ENCODE measurements at places on chromosomes 2 and 18. TPM values are rescaled to one million over a fixed set of nuclear protein-coding genes. Genes with fewer than 3 reads are reported as not detected.

The ANO7 gene
- not detected for polyA plus RNA-seq

The FKBP7 gene
- polyA plus RNA-seq: 3.8 TPM

The LYG1 gene
- polyA plus RNA-seq: not detected

The PLCD4 gene
- not detected for polyA plus RNA-seq

The RPRM gene
- polyA plus RNA-seq: not detected

The CNRIP1 gene
- polyA plus RNA-seq: not detected

GRCh38 chr18:65661391-65661790 lies 89.4 kb upstream of the CDH7 start:
- no peak for DNase-seq

DNA sequence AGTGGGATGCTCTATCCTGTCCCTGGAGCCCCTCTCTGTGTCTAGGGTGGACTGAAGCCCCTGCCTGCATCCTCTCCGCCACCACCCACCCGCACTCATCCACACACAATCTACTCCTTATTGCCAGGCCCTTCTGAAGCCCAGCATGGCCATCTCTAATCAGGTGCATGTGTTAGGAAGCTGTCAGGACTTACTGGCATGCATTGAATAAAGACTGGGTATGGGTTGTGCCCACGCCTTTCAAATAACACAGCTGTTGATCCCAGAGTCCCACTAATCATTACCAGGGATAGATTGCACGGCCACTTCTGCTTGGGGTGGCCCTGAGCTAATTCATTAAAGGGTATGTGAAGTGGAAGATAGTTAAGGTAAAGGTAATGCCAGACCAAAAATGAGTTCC lies 88.4 kb downstream of the CABLES1 start:
- DNase-seq: no peak

- DNase-seq: no peak
Observed at GRCh38 chr2:234565842-234566619, 69.2 kb upstream of the ARL4C start.

GRCh38 chr2:212536817-212537725 lies 1.5 kb downstream of the ERBB4 start:
- DNase-seq: no peak

DNA sequence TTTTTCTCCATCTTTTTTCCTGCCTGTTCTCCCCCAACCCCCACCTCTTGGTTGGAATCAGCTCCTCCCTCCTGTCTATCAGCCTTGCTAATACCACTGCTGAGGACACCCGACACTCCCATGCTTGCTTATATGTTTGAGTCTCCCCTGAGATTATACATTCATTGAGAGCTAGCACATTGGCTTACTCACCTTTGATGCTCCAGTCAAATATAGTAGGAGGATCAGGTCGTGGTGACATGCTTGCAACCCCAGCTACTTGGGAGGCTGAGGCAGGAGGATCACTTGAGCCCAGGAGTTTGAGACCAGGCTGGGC lies 91.5 kb upstream of the CCBE1 start:
- no peak for DNase-seq

- DNase-seq: no peak
Observed at GRCh38 chr2:115303-115702, 69.0 kb upstream of the FAM110C start.

DNA sequence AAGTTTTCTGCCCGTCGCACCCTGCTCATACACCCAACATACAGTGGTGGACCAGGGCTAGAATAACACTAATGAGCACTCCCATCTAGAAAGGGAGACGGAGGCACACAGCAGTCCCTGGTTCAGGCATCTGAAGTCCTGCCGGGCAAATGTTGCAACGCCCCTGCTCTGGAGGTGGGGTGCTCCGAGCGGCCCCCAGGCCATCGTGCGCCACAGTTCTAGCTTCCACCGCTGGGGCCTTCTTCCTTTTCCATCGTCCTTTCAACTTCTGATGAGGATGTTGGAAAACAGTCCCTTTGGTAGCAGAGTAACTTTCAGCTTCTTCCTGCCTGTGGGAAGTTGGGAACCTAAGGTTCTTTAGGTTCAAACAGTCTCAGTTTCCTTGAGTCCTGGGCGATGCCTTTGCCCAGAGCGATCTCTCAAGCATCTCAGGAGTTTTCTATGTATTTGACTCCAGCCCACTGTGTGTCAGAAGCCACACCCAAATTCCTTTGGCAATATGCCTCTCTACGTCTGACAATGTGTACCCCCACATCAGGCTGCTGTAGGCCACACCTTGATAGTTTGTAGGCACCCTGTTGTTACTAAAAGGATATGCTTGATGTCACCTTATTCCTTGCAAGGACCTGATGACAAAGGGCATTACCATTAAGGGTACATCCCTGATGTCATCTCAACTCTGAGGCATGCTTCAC lies 258.8 kb downstream of the GLI2 start:
- DNase-seq: no peak

DNA sequence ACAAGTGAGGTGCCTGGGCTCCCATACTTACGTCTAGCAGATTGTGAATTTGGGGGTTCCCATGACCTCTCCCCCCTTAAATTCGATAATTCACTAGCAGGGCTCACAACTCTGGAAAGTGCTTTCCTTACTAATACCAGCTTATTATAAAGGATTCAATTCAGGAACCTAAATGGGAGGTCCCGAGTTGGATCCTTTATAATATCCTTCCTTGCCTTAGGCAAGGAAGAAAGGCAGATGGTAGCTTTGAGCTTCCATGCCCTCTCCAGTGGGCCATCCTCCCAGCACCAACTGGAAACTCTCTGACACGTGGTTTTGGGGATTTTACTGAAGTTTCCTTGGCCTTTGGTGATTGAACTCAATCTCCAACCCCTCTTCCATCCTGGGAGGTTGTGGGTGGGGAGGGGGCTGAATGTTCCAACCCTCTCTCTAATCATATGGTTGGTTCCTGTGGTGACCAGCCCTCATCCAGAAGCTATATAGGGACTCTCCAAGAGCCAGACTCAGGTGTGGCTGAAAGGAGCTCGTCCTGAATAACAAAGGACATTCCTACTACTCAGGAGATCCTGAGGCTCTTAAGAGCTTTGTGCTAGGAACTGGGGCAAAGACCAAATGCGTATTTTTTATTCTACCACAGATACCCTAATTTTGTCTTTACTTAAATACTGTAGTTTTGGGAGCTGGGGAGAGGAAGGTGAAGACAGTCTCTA lies 62.2 kb downstream of the HAUS1 start:
- DNase-seq: no peak

- DNase-seq: no peak
Observed at GRCh38 chr2:158529379-158530259, 72.9 kb downstream of the PKP4 start.

GRCh38 chr2:120887741-120888231 lies 152.1 kb downstream of the GLI2 start:
- DNase-seq: no peak

GRCh38 chr2:117470311-117471095 lies 344.0 kb upstream of the DDX18 start:
- no peak for DNase-seq

GRCh38 chr2:224286923-224287322 lies 115.0 kb downstream of the FAM124B start:
- no peak for DNase-seq

DNA sequence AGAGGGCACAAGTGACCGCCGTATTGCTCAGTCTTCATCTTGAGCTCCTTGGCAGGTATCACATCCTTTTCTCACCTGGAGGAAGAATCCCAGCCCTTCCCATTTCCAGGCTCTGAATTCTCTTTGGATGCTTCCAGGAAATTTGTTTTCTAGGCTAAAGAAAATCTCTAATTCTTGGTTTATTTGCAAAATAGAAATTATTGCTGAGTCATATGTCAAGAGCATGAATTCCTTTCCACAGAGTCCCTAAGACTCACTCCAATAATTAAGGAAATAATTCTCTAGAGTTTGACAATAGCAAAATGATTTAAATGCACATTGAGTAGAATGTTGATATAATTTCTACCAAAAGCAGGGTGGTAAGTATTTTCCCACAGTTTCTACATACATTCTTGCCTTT lies 16.3 kb upstream of the CCDC68 start:
- no peak for DNase-seq

DNA sequence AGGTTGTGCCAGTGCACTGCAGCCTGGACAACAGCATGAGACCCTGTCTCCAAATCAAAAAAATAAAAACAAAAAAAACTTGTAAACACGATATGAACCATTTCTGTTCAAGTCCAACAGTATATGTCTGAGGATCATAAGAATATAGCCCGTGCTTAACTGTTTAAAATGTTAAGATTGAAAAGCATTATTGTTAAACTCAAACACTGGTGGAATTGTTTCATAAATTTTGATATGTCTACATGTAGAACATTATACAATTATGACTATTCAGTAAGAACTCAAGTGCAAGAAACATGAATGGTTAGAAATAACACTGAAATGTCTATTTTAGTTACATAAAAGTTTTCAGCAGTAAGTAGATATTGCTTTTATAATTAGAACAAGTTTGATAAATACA lies 29.7 kb downstream of the PPIG start:
- no peak for DNase-seq

DNA sequence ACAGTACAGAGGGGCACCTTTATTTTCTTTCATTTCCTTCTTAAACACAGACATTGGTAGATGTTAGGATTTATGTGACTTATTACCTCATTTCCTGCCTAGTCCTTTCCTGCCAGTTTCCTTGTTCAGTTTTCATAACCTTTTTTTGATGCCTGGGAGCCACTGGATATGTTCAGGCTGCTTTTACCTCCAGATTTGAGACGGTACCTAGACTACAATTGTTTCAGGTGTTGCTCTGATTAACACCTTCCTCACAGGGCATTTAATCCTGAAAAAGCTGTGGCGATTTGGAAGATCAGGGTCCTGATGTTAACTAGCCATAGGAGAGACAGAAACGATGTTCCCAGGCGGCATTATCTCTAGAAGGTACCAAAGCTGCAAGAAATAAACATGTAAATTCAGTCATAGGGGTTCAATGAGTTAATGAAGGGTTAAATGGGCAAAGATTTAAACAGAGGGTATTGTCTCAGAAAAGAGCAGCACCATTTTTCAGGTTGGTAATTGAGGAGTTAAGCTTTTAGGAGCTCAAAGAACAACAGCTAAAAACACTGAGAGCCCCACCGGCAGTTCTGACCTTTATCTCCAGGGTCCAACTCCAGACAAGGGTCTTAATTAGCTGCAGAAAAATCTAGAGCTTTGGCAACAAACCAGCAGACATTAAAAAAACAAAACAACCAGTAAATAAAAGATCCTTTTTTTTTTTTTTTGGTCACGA lies 93.3 kb downstream of the HRH4 start:
- DNase-seq: no peak

DNA sequence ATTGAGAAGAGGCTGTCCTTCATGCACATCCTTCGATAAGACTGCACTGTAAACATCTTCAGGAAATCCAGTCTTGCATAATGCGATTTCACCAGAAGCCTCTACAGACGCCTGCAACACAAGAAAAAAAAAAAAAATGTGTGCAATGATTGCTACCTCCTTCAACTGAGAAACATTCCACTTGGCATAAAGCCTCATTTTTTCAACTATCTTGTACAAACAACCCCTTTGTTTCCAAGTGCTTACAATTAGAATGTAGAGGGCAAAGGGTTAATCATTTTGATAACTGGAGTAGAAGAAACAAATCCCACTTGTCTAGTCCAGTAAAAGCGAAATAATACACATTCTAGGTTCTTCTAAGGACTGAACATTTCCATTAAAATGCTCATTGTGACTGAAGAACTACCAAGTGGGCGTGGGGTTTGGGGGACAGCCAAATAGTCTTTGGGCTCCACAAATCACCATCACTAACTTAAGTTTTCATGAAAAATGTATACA lies 29.2 kb downstream of the CDH2 start:
- DNase-seq: no peak

GRCh38 chr18:69968039-69968438 lies 20.4 kb upstream of the CD226 start:
- DNase-seq: no peak

- peak; percentile 78 for DNase-seq
Observed at GRCh38 chr2:237923481-237924163, 43.2 kb upstream of the UBE2F start.

DNA sequence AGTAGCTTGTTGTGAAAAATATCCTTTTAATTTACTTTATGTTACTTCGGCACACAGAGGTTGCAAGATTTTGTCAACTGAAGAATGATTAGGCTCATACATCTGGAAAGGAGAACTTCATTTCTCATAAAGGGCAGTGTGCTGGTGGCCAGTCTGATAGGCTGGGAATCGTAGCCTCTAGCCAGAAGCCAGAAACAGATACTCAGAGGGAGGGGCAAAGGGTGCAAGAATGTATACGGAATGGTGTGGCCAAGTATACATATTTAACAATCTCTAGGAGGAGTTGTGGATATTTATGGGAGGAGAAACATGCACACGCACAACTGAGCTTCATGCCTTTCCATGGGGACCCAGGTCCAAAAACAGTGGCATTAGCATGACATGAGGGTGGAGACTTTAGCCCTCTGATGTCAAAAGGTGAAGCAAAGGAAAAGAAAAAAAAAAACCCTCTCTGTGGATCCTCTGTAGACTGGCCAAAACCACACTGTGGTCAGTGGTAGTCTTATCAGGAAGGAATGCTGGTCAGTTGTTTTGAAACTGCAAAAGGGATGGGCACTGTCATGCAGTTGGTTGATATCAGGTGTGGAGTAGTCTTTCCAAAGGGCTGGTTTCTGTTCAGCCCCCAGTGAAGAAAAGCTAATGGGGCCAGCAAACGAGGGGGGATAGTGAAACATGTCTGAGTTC lies 34.9 kb upstream of the APCDD1 start:
- no peak for DNase-seq

DNA sequence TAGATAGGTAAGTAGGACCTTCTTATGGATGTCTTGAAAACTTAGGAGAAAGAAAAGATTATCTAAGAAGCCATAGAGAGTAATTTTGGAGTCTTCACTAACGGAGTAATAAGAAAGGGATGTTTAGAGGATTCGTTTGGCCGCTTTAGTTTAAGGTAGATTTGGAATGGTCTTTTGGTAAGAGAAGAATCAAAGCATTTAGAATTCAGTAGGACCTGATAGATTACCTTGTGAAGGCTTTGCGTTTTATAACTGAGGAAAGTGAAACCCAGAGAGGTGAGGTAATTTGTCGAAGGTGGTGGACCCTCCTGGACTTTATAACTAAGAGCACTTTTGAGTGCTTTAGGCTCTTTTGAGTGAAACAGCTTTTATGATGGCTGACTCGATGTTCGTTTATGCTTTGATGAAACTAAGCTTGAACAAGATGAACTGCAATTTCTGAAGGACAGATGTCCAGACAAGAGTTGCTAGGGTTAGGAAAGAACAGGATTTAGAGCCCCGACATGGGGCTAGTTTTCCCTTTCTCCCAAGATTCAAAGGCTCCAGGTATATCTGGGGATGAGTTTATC lies 1.3 kb downstream of the MYL12B start:
- no peak for DNase-seq

GRCh38 chr18:76697441-76697901 lies 124.9 kb upstream of the ZNF236 start:
- DNase-seq: no peak

Data from naive B cell (primary cell).